ENCODE measurements at places on chromosomes 7 and 10.
A peak's percentile ranks its signal among the peaks of the same experiment; 100 is the strongest.

- peak; percentile 85 for DNase-seq
These were observed 23.0 kb downstream of the ASB15 start for GRCh38 chr7:123624527-123625183.

DNA sequence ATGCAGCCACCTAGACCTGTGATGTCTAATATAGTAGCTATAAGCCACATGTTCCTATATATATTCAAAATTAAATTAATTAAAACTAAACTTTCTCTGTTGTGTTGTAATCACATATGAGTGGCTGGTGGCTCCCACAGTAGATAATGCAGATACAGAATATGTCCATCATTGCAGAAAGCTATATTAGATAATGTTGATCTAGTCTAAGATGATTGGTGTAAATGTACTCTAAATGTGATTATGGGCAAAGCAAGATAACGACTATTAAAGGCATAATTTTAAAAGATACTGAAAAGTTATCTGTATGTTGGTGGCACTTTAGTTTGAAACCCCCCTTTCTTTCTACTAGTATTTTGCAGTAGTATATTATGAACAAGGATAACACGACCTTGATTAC, 5.7 kb upstream of the HGF start:
- DNase-seq: no peak

DNA sequence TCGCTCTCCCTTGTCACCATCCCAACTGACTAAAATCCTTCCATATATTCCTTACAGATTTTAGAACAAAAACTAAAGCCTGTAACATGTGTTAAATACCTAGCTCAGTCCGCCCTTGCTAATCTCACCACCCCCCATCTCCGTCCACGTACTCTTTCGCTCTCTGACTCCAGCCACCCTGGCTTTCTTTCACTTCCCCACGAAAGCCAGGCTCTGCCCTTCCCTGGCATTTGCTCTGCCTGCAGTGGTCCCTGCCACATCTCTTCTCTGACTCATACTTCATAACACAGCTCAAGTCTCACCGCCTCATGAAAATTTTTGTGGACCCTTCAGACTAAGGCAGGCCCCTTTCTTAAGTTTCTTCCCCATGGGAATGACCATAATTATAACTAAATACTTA, 11.7 kb upstream of the GPAM start:
- DNase-seq: no peak

GRCh38 chr7:107933386-107934013, 42.5 kb downstream of the DLD start:
- peak; percentile 48 for DNase-seq

GRCh38 chr10:79025199-79025832, 43.5 kb upstream of the ZMIZ1 start:
- DNase-seq: no peak

GRCh38 chr10:72784551-72785351, 92.8 kb downstream of the MCU start:
- peak; percentile 94 for DNase-seq

- DNase-seq: no peak
These were observed 2.7 kb upstream of the IGFBP3 start for GRCh38 chr7:45923818-45924217.

DNA sequence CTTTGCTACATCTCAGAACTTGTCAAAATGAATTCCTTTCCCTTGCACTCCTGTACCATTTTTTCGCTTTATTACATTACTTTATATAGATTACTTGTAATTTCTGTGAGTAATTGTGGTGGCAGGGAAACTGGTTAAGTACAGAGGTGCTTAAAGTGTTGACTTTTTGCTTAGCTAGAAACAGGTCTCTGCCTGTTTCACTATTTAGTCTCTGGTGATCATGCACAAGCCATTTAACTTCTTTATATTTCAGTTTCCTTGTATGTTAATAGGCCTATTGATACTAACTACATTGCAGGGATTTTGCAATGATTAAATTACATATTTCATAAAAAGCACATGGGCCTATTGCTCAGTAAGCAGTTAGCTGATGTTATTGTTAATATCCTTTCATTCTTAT, 233.8 kb downstream of the PRKG1 start:
- no peak for DNase-seq

GRCh38 chr10:11332846-11333245, 278.6 kb downstream of the USP6NL start:
- no peak for DNase-seq

GRCh38 chr10:93515071-93516005, 18.9 kb downstream of the CEP55 start:
- DNase-seq: no peak
